ENCODE measurements at places on chromosomes 4 and X.
A peak's percentile ranks its signal among the peaks of the same experiment; 100 is the strongest.

DNA sequence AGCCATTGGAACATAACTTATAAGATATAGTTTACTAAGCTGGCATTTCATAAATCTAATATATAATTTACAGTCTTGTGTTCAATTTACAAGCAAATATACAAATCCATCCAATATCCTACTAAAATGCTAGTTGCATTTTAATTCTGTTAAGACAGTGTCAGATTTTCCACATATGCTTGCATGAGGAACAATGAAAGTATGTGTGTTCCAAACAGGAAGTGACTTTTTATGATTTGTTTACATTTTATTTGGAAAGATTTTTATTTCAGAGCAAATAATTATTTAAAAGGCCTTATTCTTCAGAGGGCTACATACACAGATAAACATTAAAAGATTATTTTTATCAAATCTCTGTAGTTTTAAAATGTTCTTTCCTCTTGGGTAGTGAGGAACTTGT lies 130.1 kb downstream of the KLHL34 start:
- no peak for DNase-seq

DNA sequence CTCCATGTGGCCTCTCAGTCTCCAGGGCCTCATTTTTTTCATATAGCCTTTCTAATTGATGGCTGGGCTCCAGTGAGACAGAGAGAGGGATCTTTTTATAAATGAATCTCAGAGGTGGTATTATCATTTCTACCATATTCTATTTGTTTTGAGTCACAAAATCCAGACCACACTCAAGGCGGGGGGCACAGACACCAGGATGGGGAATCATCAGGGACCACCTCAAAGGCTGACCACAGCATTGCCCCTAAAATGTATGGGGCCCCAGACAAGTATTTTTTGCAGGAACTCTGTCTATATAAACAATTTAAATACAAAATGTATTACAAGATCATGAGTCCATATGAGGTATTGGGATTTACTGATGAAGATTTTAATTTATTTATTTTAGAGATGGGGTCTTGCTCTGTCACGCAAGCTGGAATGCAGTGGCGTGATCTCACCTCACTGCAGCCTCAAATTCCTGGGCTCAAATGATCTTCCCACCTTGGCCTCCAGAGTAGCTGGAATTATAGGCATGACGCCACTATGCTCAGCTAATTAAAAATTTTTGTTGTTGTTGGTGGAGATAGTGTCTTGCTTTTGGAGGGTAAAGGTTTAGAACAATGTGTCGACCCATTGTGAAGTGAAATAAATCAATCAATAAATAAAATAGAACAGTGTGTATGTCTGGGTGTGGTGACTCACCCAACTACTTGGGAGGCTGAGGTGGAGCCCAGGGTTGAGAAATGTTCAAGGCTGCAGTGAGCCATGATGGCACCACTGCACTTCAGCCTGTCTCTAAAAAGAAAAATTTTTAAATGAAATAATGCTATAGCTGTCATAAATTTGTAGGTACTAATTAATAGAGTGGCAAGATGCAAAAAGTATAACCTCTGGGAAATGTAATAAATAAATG lies 29.4 kb downstream of the WDR13 start:
- no peak for DNase-seq

GRCh38 chr4:80705311-80705710 lies 325.2 kb upstream of the BMP3 start:
- no peak for DNase-seq

DNA sequence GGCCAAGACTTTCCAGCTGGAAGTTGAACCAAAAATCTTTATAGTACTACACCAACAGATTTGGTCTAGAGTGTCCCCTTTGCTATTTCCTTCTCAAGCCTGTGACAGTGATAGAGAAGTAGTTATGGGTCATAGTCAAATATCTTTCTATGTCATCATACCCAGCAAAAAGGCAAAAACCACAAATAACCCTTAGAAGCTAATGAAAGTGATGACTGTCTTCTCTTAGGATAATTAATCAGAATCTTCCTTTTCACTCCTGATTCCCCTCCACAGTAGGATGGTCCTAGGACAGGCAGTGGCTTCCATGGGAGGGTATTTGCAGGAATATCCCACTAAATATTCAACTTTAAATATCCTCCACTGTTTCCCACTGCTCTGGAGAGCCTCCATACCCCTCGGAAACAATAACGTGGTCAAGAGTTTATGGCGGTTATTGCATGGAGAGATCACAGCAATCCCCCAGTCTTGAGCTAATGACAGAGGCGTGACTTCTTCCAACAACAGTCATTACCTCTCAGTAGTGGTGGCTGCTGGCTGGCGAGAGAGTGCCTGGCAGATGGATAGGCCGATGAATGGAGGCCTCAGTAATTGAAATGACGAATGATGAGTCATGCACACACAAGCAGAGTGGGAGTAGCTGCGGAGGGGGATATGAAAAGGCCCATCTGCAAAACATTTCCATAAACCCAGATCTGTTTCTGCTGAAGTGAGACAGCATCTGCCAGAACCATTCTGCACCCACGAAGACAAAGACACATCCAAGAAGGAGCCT lies 154.9 kb downstream of the STK32B start:
- DNase-seq = peak; percentile 66

GRCh38 chr4:94284889-94285288 lies 57.7 kb downstream of the HPGDS start:
- DNase-seq = no peak

DNA sequence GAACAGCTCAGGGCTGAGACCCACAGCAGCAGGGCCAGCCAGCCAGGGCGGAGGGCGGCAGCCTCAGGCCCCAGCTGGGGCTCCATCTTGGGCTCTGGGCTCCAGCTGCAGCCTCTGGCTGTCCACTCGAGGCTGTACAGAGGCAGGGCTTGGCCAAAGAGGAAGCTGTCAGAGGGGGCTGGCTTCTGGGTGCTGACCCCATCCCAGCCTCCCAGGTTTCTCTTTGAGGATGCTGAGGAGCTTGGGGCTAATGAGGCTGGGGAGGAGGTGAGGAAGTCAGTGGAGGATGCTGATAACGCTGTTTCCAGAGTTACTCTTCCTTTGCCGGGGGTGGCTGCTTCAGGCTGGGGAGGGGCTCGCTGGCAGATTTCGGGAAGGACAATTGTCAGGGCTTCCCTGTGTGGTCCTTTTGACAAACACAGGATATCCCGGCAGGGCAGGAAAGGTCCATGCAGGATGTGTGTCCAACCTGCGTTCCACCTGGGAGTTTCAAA lies at the start of gene DIPK2B:
Gene DIPK2B (minus strand): TSS at position 136 of the 494 bp plus-strand sequence. CDS start 50 bp downstream, at position 86.
- DNase-seq = no peak

GRCh38 chrX:39815631-39816030 lies 282.1 kb downstream of the BCOR start:
- DNase-seq = no peak

DNA sequence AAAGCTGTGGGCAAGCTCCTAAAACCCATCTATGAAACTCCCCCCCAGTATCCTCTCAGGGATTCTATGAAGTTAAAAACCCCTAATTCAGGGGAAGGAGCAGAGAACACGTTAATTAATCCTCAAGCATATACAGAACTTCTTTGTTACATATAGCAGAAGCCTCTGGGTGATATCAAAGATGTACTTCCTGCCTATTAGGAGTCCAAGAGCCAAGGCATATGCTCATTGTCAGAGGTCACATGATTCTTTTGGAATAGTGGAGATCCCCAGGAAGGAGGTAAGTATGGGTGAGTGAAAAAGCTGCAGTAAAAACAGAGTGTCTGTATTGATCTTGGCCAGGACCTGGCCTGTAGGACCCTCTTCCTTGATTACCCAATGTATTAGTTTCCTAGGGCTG lies 2.9 kb upstream of the SPARCL1 start:
- DNase-seq = no peak

GRCh38 chrX:66020631-66021334 lies 19.1 kb downstream of the VSIG4 start:
- DNase-seq = no peak

- no peak for DNase-seq
Measured at GRCh38 chrX:135697601-135698000, 15.8 kb upstream of the CT45A1 start.

GRCh38 chr4:73705056-73705432 lies 35.3 kb upstream of the CXCL8 start:
- DNase-seq = no peak

DNA sequence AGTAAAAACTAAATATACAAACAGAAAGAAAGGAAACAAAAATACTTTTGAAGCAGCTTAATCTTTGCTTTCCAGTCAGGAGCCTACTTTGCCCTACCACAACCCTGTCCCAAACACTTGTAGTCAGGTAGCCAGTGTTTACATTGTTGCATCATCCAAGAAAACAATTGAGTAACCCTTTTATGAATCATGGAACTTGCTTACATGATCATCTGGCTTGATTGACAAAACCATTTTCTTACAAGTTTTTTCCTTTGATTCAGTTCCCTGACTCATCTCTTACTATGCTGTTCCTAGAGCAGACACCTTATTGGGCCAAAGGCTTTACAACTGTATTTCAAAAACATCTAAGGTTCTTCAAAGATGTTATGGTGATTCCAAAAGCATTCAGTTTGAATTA lies 740.1 kb downstream of the KLHL13 start:
- DNase-seq = no peak

DNA sequence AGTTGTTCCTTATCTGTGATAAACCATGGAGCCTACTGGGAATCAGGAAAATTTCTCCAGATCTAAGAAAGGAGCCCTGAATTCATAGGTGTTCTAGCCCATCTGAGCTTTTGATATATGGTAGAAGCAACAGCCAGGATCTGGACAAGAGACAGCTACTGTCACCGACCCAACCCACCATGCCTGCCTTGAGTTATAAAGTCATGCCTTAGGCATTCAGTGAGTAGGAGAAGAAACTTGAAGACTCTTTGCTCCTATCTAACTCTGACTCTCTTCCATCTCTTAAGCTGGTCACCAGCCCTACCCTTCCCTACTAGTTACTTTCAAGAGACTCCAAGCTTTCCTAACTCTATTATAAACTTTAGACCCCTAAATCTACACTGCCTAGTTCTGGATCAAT lies 83.9 kb upstream of the FAM9B start:
- DNase-seq = no peak

DNA sequence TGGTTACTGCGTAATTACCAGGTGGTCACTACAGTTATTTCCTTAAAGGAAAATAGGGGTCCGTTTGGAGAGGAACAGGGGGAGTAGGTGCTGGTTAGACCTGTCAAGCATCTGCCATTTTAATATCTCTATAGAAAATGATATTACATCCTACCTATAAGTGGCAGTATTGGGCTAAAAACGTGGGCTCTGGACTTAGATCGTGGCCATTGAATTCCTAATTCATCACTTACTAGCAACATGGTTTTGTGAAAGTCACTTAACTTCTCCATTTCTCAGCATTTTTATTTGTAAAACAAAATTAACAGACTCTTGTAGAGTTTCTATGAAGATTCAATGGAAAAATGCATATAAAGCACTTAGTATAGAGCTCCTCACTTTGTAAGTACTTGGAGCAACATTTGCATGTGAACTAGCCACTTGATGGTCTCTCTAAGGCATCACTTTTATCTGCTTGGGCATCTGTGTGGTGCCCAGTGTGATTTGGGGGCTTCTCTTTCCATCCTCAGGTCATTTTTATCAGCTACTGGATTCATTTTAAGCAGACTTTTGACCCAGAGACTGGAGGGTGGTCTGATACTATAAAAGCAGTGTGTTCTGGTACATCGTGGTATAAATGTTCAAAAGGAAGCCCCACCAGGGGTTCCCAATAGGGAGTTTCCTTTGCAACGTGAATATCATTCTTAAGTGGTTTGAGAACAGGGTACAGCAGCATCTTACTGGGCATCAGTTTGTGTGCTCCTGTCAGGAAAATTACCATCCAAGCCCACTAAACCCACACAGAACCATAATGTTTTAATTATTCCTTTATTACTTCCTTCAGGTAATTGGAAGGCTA lies 42.7 kb upstream of the RASSF6 start:
- DNase-seq = peak; percentile 12

GRCh38 chr4:107458194-107458593 lies 261.8 kb downstream of the PAPSS1 start:
- no peak for DNase-seq

DNA sequence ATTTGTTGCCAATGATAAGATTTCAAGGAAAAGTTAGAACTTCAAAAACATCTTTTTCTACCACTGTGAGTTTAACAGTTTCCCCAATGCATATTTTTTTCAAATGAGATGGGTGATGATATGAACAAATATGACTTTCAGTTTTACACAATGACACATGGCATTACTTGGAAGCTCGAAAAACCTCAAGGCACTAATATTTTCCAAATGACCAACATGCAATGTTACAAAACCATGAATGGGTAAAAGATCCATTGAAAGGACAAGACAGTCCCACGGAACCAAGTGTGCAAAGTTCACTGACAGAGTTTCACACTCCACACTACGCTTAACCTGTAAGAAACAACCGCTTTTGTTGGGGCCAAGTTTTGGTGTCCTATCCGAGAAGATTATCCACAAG lies 84.5 kb downstream of the CD99L2 start:
- no peak for DNase-seq

All from NCI-H345 (cell line).